ENCODE measurements at places on chromosomes 11 and 22.

DNA sequence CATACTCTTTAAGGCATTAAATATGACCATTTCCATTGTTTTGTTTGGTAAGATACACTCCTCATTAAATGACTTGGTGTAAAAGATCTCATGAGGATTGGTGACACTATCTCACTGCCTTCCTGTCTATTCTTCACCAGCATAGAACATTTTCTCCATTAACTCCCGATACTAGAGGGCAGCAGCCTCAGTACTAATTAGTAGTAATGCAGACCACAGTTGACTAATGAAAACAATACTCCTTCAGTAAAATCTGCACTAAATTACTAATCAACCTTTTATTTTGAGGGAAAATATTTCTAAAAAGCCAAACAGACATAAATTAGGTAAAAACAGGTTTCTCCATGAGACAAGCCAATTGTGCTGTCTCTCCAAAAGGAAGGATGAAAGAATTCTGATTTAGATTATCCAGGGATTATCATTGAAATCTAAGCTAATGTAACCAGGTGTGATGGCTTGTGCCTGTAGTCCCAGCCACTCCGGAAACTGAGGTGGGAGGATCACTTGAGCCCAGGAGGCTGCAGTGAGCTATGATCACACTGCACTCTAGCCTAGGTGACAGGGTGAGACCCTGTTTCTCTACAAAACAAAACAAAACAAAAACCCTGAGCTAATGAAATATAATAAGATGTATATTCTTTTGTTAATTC, 9.4 kb downstream of the PGM2L1 start:
- peak; percentile 71 for DNase-seq

DNA sequence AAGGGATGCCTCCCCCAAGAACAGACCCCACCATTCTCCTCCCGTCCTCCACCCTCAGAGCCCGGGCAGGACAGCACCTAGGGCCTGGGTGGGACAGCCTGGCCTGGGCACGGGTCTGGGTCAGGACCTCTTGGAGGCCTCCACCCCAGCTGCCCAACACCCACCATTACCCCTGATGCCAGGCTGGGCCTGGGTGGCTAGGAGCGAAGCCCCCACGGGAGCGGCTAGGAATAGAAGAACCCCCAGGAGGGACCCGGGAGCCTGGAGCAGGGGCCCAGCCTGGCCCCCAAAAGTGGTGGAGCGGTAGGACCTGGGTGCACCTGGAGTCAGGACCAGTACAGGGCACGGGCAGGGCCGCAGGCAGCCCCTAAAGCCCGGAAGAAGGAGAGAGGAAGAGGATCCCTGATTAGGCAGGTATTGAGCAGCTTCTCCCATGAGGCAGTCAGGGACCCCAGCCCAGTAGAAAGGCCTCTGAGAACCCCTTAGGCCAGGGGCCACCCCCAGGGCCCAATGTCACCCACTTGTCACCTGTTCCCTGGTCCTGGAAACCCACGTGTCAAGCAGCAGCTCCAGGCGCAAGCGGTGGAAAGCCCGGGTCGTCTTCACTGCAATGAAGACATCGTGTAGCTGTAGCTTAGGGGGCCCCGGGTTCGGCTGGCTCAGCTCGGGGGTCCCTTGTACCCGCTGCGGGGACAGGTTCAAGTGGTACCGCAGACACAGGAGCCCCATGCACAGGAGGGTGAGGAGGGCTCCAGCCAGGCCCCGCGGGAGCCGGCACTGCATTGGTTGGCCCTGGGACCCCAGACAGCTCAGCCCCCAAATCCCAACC, 575 bp downstream of the MFNG start:
- DNase-seq = no peak

GRCh38 chr11:113974741-113975470, at the start of gene HTR3A:
HTR3A (plus strand) TSS chr11:113975108; CDS start chr11:113975326, 218 bp downstream.
- DNase-seq = peak; percentile 19

- no peak for DNase-seq
Observed at GRCh38 chr11:44860346-44860745, 90.3 kb downstream of the TP53I11 start.

- no peak for DNase-seq
Observed at GRCh38 chr11:15886866-15887265, 469.5 kb downstream of the SOX6 start.

DNA sequence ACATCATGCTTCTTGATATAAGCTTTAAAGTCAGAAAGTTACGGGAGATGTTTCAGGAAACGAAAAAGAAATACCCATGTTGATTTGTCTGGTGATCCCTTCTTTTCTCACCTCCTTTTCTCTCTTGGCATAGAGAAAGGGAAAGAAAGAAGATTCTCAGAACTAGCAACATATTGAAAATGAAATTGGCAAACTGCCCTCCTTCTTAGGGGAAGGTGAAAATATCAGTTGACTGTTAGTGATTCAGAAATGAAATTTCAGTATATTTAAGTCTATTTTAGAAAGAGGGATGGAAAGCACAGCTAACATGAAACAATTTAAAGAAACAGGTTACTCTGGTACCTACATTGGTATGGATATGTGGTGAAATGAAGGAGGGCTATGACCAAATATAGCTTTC, 918.1 kb downstream of the METTL15 start:
- no peak for DNase-seq

- peak; percentile 90 for DNase-seq
Observed at GRCh38 chr11:2699531-2700414, at the start of gene KCNQ1OT1. KCNQ1OT1 (minus strand) TSS chr11:2699994.

DNA sequence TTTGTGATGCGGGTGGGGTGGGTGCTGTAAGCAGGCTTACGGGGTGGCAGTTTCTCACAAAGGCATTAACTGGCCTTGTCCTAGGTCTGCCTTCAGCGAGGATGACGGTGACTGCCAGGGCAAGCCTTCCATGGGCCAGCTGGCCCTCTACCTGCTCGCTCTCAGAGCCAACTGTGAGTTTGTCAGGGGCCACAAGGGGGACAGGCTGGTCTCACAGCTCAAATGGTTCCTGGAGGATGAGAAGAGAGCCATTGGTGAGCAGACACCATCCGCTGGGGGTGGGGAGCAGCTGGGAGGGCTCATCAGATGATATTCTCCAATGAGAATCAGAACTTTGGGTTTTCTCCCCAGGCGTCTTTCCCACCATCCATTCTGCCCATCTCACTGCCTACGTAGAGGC, 5.8 kb downstream of the TCN2 start:
- DNase-seq = no peak

GRCh38 chr11:102070766-102071165, 23.5 kb downstream of the CFAP300 start:
- DNase-seq = no peak

DNA sequence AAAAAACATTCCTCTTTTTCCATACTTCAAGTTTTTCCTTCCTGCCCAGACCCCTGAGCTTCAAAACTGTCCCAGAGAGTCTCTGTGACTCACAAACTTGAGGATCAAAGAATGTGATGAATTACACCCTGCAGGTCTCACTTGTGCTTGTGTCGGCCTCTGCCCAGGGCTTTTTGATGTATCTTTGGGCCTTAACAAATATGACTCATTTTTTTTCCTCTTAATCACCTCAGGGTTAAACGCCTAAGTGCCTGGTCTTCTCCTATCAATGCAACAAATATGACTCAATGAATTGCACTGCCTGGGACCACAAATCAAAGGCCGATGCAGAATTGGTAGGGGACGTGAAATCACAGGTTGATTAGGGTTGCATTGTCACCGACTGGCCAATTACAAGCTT, 267.7 kb downstream of the LARGE1 start:
- DNase-seq = no peak

GRCh38 chr11:116993599-116993998, 104.6 kb downstream of the SIK3 start:
- DNase-seq = no peak

- DNase-seq = no peak
Observed at GRCh38 chr11:94870422-94870821, 102.3 kb downstream of the AMOTL1 start.

- DNase-seq = no peak
Observed at GRCh38 chr11:83158965-83159901, 2.3 kb downstream of the PCF11 start.

- no peak for DNase-seq
Observed at GRCh38 chr11:97231231-97231630, 841.4 kb downstream of the JRKL start.
